ENCODE measurements at places on chromosomes 6 and 20.

- DNase-seq, result no peak
Measured at GRCh38 chr20:20259533-20259932, 108.4 kb upstream of the INSM1 start.

DNA sequence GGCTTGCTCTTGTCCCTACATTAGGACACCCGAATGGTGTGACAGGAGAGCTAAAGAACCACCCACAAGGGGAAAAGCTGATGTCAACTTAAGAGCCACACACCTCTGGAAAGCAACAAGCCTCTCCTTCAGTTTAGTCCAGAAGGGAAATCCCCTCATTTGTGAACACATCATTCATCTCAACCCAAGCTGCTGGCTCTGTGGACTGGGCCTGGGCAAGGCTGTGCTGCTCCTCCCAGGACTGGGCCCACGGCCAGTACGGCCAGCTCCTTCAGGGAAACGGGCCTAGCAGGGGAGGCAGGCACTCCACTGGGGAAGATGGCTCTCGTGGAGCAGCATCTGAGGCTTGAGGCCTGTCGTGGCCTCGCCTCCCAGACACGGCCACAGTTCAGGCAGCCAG, 12.8 kb upstream of the SLC4A11 start:
- peak; percentile 45 for DNase-seq

DNA sequence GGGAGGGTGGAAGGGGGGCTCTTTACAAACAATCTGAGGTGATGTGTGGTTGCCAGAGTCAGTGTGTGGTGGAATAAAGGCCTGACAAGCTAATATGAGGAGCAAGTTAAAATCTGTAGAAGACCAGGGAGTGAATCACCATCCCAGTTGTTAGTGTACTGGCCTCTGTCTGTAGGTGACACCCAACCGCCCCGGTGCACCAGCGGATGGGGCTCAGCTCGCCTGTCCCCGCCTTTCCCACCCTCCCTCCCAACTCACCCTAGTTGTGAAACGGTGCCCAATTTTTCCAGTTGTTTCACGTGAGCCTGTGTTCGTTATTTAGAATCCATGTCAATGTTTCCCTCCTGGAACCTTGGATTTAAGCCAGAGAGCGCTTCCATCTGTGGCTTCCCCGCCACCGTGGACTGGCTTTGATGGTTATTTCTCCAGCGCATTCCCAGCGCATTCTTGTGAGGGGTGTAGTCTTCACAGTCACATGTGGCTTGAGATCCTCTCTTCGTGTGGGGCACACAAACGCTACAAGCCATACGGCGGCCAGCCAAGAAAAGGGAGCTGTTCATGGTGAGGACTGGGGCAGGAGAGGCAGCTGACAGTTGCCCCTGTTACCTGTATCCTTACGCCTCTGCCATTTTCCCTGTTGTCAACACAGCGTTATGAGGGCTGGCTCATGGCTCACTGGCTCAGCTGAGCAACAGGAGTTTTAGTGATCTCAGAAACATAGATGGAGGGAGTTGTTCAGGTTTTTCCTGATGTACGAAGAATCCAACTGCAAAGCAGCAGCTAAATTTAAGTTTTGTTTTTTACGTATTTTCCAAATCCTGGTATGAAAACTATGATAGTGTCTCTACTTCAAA, 137.6 kb downstream of the ZDHHC14 start:
- DNase-seq, result no peak

DNA sequence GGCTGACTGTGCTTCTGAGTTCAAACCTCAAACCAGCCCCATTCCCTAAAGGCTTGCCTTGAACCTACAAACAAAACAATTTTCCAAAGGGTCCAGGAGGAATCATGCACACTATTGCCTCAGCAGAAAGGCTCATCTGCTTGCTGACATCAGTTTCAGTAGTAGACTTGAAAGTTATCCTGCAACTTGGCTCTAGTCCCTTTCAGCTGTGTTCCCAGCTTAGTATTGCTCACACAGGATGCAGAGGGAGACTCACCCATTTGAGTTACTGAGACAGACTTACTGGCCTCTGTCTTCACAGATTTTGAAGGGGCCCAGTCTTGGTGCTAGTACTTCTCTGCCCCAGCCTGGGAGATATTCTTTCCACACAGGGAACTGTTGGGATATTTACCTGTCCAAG, 38.5 kb upstream of the TFB1M start:
- no peak for DNase-seq

DNA sequence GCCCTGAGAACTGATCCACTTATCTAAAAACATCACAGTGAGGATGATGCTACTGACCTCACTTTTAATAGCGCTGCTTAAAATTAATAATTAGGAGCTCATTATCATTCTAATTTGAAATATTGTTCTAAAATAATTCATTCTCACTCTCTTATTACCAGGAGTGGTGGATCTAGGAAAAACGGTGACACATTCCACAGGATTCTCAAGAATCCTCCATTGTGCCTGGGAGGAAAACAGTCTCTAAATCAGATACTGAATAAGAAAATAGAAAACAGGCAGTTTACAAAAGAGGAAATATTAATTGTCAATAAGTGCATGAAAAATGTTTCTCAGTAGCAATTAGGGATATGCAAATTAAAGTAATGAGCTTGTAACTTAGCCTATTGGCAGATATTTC, 187.4 kb downstream of the TENT5A start:
- DNase-seq, result no peak

DNA sequence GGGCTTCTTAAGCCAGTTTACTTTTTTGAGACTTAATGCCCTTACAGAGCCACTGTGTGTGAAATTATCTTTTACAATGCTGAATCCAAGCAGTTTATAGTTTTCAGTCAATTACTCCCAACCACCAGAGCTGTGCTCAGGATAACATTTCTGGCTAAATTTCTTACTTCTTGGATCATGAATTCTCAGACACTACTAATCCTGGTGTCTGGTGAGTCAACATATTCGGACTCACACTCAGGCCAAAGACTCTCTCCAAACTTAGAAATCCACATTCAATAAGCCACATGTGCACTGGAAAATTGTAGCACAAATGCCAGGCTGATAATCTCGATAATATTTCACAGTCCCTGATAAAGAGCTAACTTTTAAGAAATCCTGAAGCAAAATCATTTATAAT, 49.0 kb downstream of the PTPRT start:
- no peak for DNase-seq

DNA sequence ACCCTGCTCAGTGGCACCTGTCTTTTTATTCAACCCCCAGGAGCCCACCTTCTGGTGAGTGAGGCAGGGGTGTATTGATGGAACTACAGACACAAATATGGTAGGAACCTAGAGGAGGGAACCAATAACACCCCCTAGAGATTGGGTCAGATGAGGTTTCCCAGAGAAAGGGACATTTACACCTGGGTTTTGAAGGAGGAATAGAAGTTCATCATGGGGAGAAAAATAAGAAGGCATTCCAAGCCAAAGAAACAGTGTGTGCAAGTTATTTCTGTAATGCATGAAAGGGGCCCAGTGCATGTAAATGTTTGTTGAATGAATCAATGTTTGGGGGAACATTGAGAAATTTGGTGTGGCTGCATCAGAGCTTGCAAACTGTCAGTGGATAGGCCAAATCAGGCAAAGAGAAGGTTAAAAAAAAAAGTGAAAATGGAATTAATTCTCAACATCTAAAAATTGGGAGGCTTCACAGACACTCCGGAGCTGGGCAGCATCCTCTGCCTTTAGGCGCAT, 11.1 kb upstream of the KIAA1755 start:
- no peak for DNase-seq

DNA sequence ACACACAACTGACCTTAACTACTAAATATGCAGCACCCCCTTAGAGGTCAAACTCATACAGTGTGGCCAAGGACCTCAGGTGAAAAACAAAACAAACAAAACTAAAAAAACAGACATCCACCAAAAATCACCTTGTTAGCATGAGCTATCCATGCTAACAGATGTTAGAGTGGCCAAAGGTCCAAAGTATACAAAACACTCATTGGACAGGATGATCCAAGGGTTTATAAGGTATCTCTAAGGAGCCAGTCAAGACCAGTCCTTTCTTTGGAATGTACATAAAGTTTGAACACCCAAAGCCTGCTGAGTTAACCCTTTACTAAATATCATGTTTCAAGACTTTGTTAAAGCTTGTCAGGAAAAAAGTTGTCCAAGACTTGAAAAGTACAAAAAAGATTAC, 35.8 kb downstream of the THEMIS start:
- DNase-seq, result no peak

GRCh38 chr20:16069389-16070010, 503.7 kb downstream of the KIF16B start:
- DNase-seq, result no peak

- DNase-seq, result no peak
Measured at GRCh38 chr6:133591275-133591674, 297.6 kb upstream of the TCF21 start.

- DNase-seq, result no peak
Measured at GRCh38 chr6:41553405-41553999, 7.3 kb downstream of the FOXP4 start.

DNA sequence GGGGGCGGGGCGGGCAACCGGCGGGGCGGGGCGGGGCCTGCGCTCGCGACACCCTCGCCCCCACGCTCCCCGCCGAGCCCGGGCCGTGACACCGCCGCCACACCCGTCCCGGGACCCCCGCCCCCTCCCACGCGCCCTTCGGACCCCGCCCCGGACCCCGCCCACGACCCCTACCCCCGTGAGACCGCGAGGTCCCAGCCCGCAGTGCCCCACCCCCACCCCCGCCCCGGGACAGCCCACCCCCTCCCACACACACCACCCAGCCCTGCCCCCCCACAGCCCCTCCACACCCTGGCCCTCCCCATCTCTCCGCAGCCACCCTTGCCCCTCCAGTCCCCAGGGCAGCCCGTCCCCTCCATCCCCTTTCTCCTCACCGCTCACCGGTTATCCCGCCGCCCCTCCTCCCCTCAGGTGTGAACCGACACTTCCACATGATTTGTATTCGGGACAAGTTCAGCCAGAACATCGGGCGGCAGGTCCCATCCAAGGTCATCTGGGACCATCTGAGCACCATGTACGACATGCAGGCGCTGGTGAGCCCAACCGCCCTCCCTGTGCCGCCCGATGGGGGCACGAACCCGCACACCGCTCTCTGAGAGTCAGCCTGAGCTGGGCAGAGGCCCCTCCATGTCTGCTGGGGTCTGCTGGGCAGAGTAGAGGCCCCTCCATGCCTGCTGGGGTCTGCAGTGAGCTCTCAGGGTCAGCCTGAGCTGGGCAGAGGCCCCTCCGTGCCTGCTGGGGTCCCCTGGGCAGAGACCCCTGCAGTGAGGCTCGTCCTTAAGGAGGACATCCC, 622 bp downstream of the MRGBP start:
- DNase-seq, result no peak

- DNase-seq, result no peak
Measured at GRCh38 chr6:72669324-72669723, 47.5 kb downstream of the KCNQ5 start.

- no peak for DNase-seq
Measured at GRCh38 chr6:73797861-73798260, 101.9 kb downstream of the CD109 start.

GRCh38 chr20:60642541-60642940, 609.5 kb upstream of the CDH4 start:
- no peak for DNase-seq

GRCh38 chr6:1407499-1407990, 18.2 kb downstream of the FOXF2 start:
- no peak for DNase-seq

- no peak for DNase-seq
Measured at GRCh38 chr6:130882370-130882769, 55.2 kb downstream of the SMLR1 start.

DNA sequence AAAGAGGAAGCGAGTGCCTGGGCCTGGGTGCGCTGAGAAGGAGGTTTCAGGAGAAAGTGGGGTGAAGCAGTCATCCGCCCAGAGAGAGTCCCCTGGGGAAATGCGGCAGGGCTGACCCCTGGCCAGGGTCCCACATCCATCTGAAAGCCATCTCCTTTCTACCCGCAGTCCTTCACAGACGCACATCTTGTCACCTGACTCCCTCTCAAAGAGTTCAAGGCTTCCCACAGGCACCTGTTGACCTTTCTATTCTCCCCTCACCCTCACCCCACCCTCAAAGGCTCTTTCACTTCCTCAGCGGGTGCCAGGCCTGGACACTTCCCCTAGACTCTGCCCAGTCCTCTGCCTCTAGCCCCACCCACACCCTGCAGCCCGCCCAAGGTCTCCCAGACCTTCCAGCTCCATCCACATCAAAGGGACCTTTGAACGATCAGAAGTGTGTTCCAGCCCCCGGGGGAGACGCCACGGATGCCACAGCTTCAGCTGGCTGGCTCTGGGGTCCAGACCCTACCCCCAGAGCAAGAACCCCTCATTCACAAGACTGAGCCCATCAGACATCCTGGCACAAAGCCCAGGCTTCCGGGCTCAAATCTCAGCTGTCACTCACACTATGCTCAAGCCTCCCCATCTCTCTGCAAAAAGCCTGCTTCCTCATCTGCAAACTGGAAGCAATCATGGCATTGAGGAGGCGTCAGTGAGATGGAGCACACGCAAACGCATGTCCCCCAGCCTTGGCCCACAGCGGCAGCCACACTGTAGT, 2.1 kb downstream of the CTSZ start:
- DNase-seq, result no peak

Measured in nucleus accumbens (tissue), 56 donors.